CD4-positive, alpha-beta T cell (primary cell): ENCODE measurements at places on chromosomes 12 and 14. TPM values are rescaled to one million over a fixed set of nuclear protein-coding genes. Genes with fewer than 3 reads are reported as not detected.

- no peak for DNase-seq
- H3K4me1 ChIP-seq: no peaks in the 10 kb centered on the region
- H3K27ac ChIP-seq: no peak overlapping the region
- no peak overlapping the region for H3K4me3 ChIP-seq
- no peaks in the 10 kb centered on the region for H3K27me3 ChIP-seq
Observed at GRCh38 chr12:90036637-90037036, 328.0 kb upstream of the ATP2B1 start.

DNA sequence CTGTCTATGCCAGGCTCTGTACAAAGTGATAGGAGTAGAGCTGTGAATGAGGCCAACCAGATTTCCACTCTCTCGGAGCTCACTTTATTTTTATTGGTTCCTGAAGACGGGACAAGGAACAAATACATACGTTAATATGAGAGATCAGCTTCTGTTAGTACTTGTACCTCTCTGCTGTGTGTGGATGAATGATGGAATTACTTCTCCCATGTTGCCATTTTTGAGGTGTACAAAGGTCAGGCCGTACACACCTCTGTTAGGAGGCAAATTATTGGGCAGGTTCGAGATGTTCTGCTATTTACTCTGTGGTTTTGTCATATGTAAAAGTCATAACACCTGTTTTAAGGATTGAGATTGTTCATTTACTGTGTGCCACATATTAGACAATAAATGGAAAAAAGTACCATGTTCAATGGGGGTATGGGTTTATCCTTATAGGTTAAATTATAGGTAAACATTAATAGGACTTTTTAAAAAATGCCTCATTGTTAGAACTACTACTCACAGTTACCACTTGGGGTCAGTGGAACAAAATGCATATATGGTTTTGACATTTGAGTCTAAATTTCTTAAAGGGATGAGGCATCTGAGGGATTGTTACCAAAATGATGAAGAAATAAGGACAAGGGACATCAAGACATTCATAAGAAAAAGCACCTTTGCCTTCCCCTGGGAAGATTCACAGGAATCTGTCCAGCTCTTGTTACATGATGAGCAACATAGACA lies 26.9 kb downstream of the WBP11 start:
- no peak overlapping the region for H3K27ac ChIP-seq
- no peaks in the 10 kb centered on the region for H3K27me3 ChIP-seq
- no peak for DNase-seq
- no peak overlapping the region for H3K4me3 ChIP-seq
- peaks cover 28% of the 10 kb centered on the region for H3K4me1 ChIP-seq
- no peaks in the 10 kb centered on the region for H3K36me3 ChIP-seq

- H3K36me3 ChIP-seq: no peaks in the 10 kb centered on the region
- H3K27me3 ChIP-seq: no peaks in the 10 kb centered on the region
- H3K27ac ChIP-seq: no peak overlapping the region
- DNase-seq: no peak
- H3K4me3 ChIP-seq: no peak overlapping the region
Observed at GRCh38 chr14:46018846-46019420, 632.6 kb downstream of the RPL10L start.

DNA sequence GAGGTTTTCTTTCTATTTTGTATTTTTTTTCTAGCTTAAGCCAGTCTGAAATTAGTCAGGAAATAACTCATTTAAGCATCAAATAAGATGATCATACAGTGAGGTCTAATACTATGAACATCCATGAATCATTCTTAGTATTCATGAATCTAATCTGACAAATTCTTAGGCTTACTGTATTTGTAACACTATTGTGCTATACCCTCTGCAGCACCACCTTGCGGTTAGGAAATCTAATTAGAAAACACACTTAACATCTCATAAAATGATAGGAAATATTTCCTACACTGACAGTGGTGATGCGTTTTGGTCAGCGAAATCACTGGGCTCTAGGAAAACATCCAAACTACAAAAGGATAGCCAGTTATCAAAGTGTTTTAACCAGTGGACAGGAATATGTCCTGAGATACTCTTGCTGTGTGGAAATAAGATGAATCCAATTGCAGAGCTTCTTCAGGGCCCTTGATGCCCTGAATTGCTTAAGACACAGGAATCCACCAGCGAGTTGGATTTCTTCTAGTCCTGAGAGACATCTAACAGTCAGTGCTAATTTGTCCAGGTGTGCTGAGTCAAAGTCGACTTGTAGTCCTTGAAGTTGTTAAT lies 109.3 kb upstream of the MYF6 start:
- H3K4me3 ChIP-seq: no peak overlapping the region
- no peaks in the 10 kb centered on the region for H3K4me1 ChIP-seq
- no peaks in the 10 kb centered on the region for H3K36me3 ChIP-seq
- no peaks in the 10 kb centered on the region for H3K27me3 ChIP-seq
- H3K27ac ChIP-seq: no peak overlapping the region

The TMED8 gene
- 4.9 TPM for total RNA-seq
